ENCODE measurements at places on chromosomes 1 and 21.

DNA sequence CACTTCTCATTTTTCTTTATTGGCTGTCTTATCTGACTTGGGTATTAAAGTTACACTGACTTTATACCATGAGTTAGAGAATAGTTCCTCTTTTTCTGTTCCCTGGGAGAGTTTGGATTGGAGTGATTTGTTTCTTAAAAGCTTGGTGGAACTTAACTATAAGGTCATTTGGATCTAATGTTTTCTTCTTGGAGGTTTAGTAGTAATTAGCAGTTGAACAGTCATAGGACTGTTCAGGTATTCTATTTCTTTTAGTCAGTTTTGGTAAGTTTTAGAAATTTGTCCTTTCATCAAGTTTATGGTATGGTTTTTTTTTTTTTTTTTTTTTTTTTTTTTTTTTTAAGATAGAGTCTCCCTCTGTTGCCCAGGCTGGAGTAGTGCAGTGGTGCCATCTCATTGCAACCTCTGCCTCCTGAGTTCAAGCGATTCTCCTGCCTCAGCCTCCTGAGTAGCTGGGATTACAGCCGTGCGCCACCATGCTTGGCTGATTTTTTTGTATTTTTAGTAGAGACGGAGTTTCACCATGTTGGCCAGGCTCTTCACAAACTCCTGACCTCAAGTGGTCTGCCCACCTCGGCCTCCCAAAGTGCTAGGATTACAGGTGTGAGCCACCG lies 6.3 kb downstream of the TTC3 start:
- H3K4me3 ChIP-seq, result no peak overlapping the region
- peaks cover 56% of the 10 kb centered on the region for H3K4me1 ChIP-seq
- DNase-seq, result no peak

- no peak for DNase-seq
- H3K36me3 ChIP-seq, result peaks cover 26% of the 10 kb centered on the region
- no peaks in the 10 kb centered on the region for H3K27me3 ChIP-seq
- H3K4me1 ChIP-seq, result no peaks in the 10 kb centered on the region
Measured at GRCh38 chr1:22527555-22528296, 35.6 kb upstream of the EPHA8 start.

DNA sequence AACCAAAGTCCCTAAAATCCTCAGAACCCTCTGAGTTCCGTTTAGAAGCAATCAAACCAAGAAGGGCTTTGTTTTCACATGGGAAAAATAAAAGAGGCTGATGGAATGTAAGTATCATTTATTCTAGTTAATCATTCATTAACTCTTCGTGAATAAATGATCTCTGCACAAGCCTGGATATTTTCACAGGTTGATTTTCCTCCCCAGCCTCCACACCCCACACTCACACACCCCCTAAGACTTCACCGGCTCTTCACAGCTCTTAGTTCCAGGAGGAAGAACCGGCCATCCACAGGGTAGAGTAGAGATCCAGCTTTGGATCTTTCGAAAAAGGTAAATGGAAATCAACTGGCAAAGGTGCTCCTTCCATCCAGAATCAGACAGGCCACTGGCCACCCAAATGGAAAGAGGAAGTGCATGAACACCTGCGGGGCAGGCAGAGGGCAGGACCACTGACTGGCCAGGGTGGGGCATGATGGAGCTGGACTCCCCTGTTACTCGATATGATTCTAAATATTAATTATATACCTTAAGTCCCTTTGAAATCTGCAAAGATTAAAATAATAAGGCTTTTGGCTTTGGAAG lies 10.0 kb downstream of the C1orf198 start:
- DNase-seq, result no peak
- peaks cover 3% of the 10 kb centered on the region for H3K36me3 ChIP-seq
- H3K27ac ChIP-seq, result no peak overlapping the region

GRCh38 chr21:37742115-37742514 lies 174.1 kb downstream of the KCNJ6 start:
- no peaks in the 10 kb centered on the region for H3K36me3 ChIP-seq
- no peaks in the 10 kb centered on the region for H3K4me1 ChIP-seq

DNA sequence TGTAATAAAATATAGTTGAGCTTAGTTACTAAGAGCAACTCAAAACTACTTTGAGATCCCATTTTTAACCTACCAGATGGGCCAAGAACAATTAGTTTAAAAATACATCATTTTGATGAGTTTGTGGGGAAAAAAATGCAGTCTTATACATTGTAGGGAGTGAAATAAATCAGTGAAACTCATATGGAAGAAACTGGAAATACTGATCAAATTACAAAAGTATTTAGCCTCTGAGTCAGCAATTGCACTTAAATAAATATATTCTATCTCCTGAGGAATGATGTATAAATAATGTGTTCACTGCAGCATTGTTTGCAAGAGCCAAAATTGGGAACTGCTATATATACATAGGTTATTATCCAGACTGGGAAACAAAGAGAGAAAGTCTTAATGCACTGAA lies 4.6 kb upstream of the SMCP start:
- DNase-seq, result no peak
- peaks cover 46% of the 10 kb centered on the region for H3K27me3 ChIP-seq
- H3K27ac ChIP-seq, result no peak overlapping the region
- H3K4me1 ChIP-seq, result no peaks in the 10 kb centered on the region
- H3K4me3 ChIP-seq, result no peak overlapping the region
- no peaks in the 10 kb centered on the region for H3K36me3 ChIP-seq

DNA sequence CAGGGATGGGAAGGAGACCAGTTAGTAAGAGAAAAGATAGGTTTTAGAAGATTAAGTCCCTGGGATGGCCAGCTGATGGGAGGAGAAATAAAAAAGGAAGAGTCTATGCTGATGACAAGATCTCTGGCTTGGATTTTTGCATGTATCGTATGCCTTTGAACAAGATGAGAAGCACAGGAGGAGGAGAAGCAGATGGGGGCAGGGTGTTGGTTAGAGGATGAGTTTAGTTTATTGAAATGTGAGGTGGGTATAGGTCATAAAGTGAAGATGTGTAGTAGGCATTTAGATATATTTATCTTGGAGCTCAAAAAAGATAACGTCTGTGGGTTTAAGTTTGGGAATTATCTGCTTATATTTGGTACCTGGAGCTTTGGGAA lies 1.4 kb downstream of the TIPRL start:
- DNase-seq, result no peak
- H3K4me3 ChIP-seq, result no peak overlapping the region
- H3K27ac ChIP-seq, result no peak overlapping the region
- H3K27me3 ChIP-seq, result peaks cover 4% of the 10 kb centered on the region
- H3K36me3 ChIP-seq, result peaks cover 6% of the 10 kb centered on the region
- peaks cover 6% of the 10 kb centered on the region for H3K4me1 ChIP-seq
